ENCODE measurements at places on chromosomes 7 and 10. TPM values are rescaled to one million over a fixed set of nuclear protein-coding genes. Genes with fewer than 3 reads are reported as not detected.

The SNX10 gene
- 0.65 TPM for total RNA-seq

The NUTM2E gene
- total RNA-seq = 0.38 TPM

The TMEM139 gene
- not detected for total RNA-seq

The PIK3AP1 gene
- total RNA-seq = 0.33 TPM
